ENCODE measurements at places on chromosomes 11 and 22. TPM values are rescaled to one million over a fixed set of nuclear protein-coding genes. Genes with fewer than 3 reads are reported as not detected.

Gene OR56B4
- not detected for total RNA-seq

Gene FAT3
- total RNA-seq: not detected

Gene CNTN5
- not detected for total RNA-seq

Gene SYTL2
- 7.5 TPM for total RNA-seq

Gene P4HA3
- total RNA-seq: not detected

Gene FXYD6
- 0.31 TPM for total RNA-seq

Gene MMP7
- total RNA-seq: not detected

Gene RAB1B
- 138 TPM for total RNA-seq

Gene MRGPRX4
- total RNA-seq: not detected

DNA sequence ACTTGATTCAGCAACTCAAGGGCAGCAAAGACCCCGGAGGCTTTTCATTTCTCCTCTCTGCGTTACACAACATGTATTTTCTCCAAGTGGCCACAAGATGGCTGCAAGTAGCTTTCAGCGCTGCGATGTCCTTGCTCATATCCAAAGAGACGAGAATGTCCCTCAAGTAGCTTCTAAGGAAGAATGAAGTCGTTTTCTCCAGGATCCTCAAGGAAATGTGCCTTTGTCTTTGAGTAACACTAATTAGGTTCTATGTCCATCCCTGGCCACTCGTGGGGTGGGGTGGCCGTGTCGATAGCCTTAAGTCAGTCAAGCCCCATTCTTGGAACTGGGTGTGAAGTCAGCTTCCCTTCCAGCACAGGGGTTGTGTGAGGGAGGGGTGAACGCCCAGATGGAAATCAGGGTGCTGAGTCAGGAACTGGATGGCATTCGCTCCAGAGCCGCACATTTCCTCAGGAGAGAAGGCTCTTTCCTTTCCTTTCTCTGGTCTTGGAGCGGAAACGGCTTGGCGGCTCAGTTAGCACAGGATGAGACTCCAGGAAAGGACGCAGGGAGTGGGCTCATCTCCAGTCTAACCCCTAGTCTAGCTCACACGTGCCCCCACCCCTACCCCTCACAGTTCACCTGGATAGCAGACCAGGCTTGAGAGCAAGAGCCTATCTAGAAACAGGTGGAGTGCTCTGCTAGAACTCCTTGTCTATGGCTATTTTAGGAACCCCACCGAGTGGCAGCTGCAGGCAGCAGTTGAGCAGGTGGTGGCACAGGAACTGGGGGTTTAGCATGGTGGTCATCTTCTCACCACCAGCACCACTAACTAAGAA, 44.3 kb downstream of the NNMT start:
- DNase-seq: no peak

DNA sequence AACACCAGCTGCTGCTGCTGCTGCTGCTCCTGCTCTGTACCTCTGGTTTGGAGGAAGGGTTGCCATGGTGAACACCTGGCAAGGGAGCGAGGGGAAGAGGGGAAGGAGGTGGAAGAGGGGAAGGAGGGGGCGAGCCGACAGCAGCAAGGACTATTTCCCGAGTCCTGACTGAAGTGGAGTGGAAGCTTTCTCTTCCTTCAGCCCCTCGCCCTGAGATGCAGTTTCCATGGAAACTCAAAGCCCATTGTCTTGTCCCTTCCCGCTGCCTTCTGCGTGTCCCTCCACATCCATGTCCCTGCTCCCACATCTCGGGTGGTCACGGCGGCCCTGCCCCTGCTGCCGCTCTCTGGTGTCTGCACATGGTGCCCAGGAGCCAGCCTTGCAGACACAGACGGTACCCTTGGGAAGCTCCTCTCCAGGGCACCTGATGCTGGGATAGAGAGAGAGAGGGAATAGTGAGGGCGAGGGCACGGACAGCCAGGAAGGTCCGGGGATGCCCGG, 28.6 kb downstream of the FAM83F start:
- DNase-seq: no peak

DNA sequence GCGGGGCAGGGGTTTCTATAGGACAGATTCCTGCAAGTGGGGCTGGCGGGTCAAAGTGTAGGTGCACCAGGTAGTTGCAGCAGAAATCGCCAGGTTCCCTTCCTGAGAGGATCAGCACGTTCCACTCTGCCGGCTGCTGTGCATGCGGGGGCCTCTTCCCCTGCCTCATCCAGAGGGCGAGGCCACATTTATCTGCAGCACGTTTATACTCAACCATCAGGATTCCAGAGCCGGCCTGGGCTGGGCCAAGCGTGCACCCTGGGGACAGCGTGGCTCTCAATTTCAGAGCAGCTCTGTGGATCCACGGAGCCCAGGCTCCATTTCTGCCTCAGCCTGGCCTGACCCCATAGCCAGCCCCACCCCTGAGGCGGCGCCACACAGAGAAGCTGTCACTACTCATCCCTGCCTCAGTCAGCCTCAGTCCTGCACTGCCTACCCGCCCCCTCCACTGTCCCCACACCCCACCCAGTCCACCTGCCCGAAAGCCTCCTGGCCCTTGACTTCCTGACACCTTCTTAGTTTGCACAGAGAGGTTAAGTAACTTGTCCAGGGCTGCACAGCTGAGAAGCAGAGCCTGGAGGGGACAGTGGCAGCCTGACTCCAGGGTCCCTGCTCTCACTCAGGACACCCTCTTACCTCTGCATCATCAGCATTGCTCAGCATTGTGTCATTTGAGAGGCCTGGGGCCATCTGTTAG, 45.9 kb upstream of the RTL6 start:
- DNase-seq: no peak

DNA sequence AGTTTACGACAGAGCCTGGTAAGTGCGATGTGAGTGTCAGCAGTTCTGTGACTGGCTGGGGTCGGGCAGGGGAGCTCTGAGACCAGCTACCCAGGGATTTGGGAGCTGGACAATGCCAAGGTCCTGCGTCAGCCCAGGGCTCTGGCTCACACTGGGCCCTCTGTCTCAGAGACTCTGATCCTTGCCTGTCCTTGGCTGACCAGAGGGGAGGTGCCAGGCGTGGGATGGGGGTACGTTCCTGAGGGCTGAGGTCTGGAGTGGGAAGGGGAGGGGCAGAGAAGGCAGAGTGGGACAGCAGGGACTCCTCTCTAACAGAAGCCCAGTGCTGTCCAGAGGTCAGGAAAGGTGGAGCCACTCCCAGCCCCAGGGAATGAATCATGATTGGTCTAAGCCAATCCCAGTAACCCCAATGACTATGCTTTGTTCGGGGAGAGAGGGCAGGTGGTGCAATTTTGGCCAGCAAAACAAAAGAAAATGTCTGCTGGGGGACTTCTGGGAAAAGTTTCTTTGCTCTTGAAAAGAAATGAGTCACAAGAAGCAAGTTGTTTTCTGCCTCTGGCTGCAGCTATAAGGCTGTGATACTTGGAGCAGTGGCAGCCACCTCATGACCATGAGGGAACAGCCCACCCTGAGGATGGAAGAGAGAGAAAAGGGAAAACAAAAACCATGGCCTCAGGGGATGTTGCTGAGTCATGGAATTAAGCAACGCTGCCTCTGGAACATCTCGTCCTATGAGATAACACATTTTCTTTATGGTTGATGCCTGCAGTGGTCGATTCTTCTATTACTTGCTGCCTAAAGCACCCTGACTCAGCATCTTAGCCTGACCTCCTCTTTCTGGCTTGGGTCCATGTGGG, 108.3 kb downstream of the CHST1 start:
- DNase-seq: no peak

GRCh38 chr22:33569559-33569958, 350.7 kb downstream of the LARGE1 start:
- no peak for DNase-seq

- no peak for DNase-seq
These were observed 4.1 kb upstream of the CHRM1 start for GRCh38 chr11:62925308-62925707.

GRCh38 chr11:95584589-95584988, 205.0 kb downstream of the FAM76B start:
- no peak for DNase-seq

DNA sequence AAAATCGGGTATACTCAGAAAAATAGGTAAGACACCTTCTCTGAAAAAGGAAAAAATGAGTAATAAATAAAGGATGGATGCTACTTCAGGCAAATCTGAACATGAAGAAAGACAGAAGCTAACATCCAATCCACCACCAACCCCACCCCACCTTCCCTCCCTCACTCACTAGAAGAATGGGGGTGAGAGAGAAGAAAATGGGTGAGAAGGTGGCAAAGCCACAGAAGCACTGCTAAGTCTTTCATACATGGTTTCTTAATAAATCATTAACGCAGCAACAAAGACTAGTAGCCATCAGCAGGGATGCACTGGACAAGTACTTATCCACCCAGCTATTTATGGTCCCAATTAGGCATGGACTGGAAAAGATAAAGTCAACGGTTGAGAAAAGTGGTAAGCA, 5.9 kb downstream of the FHIP1B start:
- no peak for DNase-seq

- DNase-seq: no peak
These were observed 12.0 kb upstream of the SYT8 start for GRCh38 chr11:1822648-1823375.

- DNase-seq: no peak
These were observed 101.0 kb downstream of the PDE2A start for GRCh38 chr11:72573072-72573854.

DNA sequence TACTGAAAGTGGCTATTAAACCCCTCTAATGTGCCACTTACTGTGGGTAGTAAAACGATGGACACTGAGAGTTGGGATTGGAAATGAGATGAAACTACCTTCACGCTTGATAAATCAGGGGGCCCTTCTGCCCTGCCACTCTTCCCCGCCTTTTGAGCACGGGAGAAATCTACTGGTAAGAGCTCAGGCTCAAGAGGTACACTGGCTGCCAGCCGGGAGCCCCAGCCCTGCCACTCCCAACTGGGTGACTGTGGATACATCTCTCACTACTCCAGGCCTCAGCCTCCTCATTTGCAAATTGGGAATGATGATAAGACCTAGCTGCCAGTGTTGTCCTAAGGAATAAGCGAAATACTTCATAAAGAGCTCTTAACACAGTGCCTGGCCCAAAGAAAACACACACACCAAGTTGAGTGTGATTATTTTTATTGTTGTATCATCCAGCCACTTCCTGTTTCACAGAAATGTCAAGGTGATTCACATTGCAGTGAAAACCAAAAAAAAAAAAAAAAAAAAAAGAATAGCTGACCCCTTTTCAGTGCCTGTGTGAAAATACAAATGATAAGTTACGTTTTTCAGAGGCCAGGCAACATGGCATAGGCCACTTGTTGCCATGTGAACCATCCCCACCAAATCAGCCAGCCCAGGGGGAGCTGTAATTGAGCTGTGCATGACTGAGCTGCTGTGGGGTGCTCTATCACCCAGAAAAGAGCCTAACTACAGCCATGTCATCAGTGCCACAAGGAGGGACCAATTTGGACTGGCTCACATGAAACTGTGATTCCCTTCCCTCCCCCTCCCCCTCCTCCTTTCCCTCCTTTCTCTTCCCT, 4.4 kb upstream of the ZNRD2 start:
- DNase-seq: no peak

GRCh38 chr11:71182791-71183677, 69.3 kb downstream of the SHANK2 start:
- DNase-seq: no peak

DNA sequence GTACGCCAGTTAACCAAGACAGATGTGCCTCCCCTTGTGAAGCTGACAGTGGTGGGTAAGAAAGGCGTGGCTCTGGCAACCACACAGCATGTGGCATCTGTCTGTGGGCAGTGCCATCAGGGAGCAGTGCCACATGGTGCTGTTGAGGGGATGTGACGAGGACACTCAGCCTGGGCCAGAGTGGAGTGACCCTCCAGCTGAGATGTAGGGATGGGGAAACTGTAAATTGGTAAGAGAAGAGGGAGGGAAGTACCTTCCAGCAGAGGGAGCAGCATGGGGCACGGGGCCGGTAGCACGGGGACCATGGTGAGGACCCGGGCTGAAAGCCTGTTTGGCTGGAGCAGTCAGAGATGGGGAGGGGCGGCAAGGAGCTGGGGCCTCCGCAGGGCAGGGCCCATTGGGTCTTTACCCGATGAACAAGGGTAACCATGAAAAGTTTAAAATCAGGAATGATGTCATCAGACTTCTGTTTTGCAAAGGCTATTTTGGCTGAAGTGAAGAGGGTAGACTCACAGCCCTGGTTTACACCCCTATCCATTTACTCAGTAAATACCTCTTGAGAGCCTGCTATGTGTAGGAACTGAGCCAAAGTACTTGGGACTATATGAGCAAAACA, 10.4 kb downstream of the TMPRSS6 start:
- no peak for DNase-seq

GRCh38 chr11:71999362-71999761, 653 bp downstream of the IL18BP start:
- no peak for DNase-seq

GRCh38 chr11:1653541-1654387, 24.2 kb downstream of the KRTAP5-5 start:
- no peak for DNase-seq

DNA sequence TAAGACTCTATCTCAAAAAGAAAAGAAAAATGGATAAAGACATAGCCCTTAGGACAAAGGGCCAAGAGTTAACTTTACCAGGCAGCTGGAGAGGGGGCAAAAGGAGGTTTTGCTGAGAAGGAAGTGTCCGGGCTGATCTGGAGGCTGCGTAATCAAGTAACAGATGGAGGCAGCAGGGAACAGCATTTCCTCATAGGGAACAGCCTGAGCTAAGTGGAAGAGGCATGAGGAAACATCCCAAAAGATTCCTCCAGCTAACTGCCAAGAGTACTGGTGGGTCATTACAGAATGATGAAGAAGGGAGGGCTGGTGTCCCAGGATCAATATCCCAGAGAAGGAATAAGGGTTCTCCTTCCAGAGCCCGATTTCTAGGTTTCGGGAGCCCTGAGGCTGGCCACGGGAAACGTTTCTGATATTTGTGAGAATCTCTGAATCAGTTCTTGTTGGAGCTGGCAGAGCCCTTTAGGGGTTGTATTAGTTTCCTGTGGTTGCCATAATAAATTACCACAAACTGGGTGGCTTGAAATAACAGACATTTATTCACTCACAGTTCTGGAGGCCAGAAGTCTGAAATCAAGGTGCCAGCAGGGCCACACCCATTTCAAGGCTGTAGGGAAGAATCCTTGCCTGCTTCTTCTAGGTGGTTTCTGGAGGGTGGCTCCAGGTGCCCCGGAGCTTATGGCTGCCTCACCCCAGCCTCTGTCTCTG, 21.2 kb downstream of the LIF start:
- DNase-seq: no peak

- DNase-seq: no peak
These were observed 3.7 kb upstream of the RPS6KA4 start for GRCh38 chr11:64355078-64355940.

DNA sequence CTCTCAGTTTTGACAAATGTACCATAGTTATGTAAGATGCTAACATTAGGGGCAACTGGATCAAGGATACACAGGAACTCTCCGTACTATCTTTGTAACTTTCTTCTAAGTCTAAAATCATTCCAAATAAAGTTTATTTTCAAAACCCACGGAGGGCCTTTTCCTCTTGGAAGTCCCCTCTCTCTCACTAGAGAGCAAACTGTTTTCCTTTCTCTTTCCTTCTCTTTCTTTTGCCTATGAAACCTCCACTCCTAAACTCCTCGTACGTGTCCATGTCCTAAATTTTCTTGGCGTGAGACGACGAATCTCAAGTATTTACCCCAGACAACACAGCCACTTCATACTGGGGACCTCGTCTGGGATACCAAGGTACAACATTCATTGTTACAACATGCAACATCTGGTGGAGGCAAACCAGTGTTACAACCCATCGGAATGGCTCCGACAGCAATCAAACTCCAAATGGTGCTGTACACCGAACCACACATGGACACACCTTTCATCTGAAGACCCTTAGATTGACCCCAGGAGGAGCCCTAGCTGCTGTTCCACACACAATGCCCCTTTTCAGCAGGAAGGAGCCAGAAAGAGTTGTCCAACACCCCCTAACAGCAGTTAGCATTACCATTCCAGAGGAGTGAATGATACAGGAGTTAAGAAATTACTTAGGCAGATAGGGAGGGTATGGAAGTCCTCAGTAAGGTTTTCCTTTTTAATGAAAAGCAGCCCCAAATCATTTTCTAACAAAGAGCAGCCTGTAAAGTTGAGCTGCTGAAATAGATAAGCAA, 108.1 kb downstream of the SGSM3 start:
- DNase-seq: no peak
